ENCODE measurements at places on chromosomes 3 and 15.

- DNase-seq, result no peak
Observed at GRCh38 chr3:150132101-150132749, 161.5 kb upstream of the PFN2 start.

- no peak for DNase-seq
Observed at GRCh38 chr15:22895465-22896190, 57.2 kb downstream of the NIPA2 start.

DNA sequence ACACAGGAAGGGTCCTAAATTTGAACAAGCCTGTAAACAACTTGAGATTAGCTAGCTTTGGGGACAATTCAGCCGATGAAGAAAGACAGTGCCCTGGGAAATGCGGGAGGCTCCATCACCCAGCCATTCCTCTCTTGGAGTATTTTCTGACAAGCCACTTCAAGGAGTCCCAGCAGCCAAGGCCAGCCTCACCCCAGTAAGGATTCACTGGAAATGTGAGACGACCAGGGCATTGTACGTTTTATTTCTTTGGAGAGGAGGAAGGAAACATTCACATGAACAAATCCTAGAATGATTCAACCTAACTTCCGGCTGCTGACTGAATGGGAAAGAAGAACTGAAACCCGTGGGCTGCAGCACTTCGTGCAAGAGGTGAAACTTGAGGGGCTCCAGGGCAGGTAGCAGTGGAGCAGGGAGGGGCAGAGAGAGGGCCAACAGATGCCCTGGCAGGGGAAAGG, 116.4 kb upstream of the ARHGEF3 start:
- peak; percentile 29 for DNase-seq

GRCh38 chr15:25909806-25910205, 46.7 kb upstream of the ATP10A start:
- no peak for DNase-seq

- no peak for DNase-seq
Observed at GRCh38 chr3:39781025-39781424, 28.4 kb upstream of the MYRIP start.

- no peak for DNase-seq
Observed at GRCh38 chr3:190132371-190132770, 11.7 kb upstream of the P3H2 start.

DNA sequence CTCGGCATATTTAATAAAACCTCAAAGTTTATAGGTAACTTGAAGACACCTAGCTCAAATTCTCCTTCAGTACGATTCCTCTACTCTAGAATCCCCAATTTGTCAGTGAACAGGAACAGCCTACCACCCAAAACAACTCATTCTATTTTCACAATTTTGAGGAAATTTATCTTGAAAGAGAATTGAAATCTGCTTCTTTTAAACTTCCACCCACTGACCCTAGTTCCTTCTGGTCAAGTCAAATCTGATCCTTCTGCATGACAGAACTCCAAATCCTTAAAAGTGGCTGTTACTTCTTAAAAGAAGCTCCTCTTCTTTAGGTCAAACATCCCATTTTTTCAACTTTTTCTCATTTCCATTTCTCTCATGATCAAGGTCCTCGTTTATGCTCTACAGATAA, 4.4 kb downstream of the GABPB1 start:
- no peak for DNase-seq

- no peak for DNase-seq
Observed at GRCh38 chr15:62782896-62783295, 259.7 kb upstream of the TPM1 start.
